ENCODE measurements at places on chromosomes 7 and 10.

GRCh38 chr7:150363370-150363769 is 5.3 kb upstream of the REPIN1 start:
- no peak for DNase-seq

- DNase-seq = no peak
These were observed 75.2 kb downstream of the DIP2C start for GRCh38 chr10:614139-614711.

GRCh38 chr10:46308113-46308415 is 21.3 kb downstream of the ANTXRL start:
- DNase-seq = no peak

DNA sequence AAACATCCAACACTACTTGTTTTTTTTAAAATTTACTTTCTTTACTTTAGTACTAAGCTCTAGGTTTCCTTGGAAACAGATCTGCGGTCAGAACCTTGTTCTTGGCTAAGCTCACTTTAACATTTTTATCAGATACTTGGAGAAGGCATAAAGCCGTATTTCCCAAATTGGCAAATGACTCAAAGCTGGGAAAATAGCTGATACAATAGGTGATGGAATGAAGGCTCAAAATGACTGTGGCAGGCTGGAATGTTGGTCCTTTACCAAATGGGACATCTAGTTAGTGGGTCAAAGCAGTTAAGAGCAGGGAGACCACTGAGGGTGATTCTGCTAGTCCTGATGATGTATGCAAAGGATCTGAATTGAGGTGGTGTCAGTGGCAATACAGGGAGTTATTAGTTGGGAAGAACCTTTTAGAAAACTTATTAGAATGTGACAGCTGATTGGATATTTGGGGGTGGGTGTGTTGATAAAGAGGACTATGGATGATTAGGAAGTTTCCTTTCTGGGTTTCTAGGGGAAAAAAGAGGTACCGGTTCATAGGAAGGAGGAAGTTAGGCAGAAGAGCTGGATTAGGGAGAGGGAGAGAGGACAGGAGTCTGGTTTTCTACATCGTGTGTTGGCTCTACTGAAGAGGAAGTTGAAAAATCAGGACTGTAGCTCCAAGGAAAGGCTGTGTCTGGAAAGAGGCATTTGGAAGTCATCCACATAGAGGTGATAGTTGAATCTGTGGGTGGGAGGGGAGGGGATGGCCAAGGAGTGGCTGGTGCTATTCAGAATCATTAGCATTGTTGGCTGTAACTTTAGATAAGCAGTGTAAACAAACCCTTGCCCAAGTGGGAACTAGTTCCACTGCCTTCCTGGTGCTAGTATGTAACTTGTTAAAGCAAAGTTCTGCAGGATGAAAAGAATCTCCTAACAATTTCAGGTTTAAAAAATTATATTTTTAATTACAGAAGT is 13.1 kb downstream of the PLCE1 start:
- DNase-seq = no peak

GRCh38 chr10:733086-733485 is 43.6 kb upstream of the DIP2C start:
- DNase-seq = no peak

DNA sequence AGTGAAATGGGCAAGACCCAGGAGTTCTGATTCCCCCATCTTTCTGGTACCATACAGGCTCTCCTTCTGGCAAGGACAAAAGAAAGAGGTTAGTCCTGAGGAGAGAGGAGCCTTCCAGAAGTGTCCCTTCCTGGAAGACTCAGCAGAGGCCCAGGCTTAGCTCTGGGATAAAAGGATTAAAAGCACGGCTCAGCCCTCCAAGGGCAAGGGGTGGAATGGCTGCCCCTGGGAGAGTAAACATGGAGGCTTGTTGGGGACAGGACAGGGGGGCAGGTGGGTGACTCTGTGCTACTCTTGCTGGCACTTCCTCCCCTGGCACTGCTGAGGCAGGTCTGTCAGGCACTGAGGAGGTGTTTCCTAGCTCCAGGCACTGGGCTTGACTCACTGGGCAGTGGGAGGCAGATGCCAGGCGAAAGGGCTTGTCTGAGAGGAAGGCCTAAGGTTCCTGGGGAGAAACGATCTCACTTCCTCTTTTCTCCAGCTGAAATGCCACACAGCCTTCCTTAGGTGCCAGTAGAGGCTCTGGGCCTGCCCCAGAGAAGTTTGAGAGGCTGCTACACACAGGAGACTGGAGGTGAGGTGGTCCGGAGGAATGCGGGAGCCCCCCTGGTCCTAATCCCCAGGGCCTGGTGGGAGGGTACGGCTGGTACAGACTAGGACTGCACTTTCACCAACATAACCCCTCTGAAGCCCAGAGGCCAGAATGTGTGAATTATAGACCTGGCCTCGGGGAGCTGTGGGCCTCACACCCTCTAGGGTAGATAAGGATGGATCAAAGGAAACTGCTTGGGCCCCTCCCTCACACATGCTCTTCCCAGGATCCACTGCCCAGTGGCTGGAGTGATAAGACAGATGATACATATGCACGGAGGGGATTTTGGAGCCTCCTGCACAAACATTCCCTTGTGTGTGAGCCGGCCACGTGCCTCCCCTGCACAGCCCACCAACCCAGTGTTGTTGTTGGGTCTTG is 63.2 kb upstream of the PODXL start:
- no peak for DNase-seq
